ENCODE measurements at places on chromosomes 5 and 9.

- no peak for DNase-seq
These were observed 76.7 kb downstream of the MARCHF3 start for GRCh38 chr5:126953640-126954039.

- no peak for DNase-seq
These were observed 6.3 kb downstream of the SHB start for GRCh38 chr9:38062498-38063362.

GRCh38 chr5:65076251-65076869 lies 307.6 kb downstream of the CWC27 start:
- no peak for DNase-seq

DNA sequence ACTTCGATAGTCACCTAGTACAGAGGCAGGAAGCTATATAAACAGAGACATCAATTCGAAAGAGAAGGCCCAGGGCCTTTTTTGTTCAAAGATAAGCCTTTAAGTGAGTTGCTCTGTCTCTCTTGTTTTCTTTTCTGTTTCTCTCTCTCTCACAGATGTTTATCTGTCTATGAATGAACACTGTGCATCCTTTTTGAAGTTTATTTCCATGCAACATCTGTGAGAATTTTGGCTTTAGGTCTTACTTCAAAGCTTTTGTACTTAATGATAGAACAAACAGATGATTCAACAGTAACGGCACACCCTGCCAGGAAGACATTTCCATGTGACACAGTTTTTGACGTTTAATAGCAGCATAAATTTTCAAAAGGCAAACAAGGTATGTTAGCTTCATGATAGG lies 1413.1 kb upstream of the CDH6 start:
- DNase-seq, result no peak

GRCh38 chr5:88923623-88924329 lies 40.8 kb upstream of the MEF2C start:
- no peak for DNase-seq

GRCh38 chr9:20538956-20539355 lies 83.3 kb downstream of the MLLT3 start:
- no peak for DNase-seq

DNA sequence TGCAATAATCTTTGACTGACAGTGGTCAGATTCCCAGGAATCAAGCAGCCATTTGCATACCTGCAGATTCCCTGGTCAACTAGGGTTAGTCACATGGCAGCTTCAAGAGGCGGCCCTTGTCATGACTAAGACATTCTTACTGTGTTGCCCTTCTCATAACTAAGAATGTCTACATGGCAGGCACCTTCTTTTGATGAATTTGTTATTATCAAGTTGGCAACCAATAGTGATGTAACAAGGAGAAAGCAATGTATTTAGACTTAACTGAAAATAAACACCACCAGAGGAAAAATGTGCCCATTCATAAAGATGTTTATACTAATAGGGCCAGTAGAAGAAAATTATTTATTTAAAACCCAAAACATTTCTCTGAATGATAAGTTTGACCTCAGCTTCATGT lies 215.6 kb downstream of the TLE1 start:
- DNase-seq, result no peak

GRCh38 chr9:33048054-33048465 lies 23.0 kb downstream of the DNAJA1 start:
- no peak for DNase-seq

All from stimulated activated CD8-positive, alpha-beta memory T cell treated with anti-CD3 and anti-CD28 coated beads, Interleukin-4, amount 100 ng/mL, for 4 hours (primary cell).